ENCODE measurements at places on chromosomes 16 and 17. TPM values are rescaled to one million over a fixed set of nuclear protein-coding genes. Genes with fewer than 3 reads are reported as not detected.

DNA sequence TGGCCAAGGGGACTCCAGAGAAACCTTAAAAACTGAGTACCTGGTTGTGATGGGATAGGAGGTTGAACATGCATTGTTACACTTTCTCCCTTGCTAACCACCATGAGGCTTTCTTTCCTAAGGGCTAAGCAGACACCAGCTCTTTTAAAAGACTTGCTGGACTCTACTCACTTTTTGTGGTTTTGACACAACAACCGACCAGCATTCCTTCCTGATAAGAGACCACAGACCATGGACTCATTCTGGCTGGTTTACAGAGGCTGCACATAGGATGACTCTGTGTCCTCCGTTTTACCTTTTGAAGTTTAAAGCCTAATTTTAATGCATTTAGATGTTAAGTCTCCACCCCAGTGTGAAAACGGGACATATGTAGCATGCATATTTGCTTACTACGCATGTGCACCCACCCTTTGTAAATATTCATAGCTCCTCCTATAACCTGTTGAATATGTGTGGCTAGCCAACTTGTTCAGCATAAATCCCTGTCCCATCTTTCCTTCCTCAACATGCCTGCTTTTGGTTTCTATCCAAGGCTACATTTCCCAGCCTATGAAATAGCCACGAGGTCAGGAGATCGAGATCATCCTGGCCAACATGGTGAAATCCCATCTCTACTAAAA lies 475.9 kb downstream of the GRIN2A start:
- DNase-seq = no peak

DNA sequence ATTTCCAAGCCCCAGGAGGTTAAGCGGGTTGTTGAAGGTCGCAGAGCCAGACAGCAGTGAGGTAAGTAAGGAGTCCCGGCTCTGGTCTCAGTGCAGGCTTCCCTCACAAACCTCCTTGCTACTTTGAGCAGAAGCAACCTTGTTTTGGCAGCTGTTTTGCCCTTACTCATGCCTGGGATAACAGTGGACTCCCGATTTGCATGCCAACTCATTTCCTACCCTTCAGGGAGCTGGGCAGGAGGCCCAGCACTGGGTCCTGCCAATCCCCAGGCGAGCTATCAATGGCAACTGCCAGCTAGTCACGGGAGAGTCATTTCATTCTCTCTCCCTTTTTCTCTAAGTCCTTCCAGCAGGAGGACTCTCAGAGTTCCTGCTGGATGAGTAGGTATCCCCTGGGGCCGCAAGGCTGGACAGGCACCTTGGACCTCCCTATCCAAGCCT lies 72.0 kb upstream of the KSR1 start:
- DNase-seq = peak; percentile 81

DNA sequence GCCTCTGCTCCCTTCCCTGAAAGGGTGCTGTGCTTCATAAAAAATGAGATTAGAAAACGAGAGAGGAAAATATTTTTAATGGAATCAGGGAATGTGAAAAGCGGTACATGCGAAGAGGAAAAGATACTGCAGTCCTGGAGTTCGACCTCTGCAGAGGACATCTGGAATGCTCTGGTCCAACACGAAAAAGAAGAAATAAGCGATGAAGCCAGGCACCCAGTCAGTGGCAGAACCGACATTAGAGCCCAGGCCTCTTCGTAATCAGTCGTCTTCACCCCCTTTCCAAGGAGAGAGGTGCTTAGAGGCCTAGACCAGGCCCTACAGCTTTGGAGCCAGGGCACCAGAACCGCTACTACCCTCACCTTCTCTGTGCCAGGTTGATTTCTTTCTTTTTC lies 459 bp upstream of the MARCHF10 start:
- DNase-seq = no peak

GRCh38 chr16:72159386-72159785 lies 12.6 kb downstream of the PMFBP1 start:
- DNase-seq = no peak

UNKL gene
- 16.1 TPM for total RNA-seq

SF3B3 gene
- total RNA-seq = 262 TPM
